Esophagus muscularis mucosa (tissue), 4 donors: ENCODE measurements at places on chromosomes 13 and 19. TPM values are rescaled to one million over a fixed set of nuclear protein-coding genes. Genes with fewer than 3 reads are reported as not detected.

The ZNF548 gene
- 20.2 TPM for total RNA-seq

- H3K27me3 ChIP-seq, result peaks cover 37% of the 10 kb centered on the region
- no peak within 1 kb of the TSS for H3K4me3 ChIP-seq
- no peak for DNase-seq
- no peak within 1 kb of the TSS for H3K27ac ChIP-seq
Measured at GRCh38 chr19:56642711-56643459, at the start of gene SMIM17. Gene SMIM17, plus strand, starts transcription at chr19:56643159. Its CDS starts 2,509 bp downstream, at chr19:56645668.

The KLHL26 gene
- 9.4 TPM for total RNA-seq

GRCh38 chr19:7850945-7851622 is 21.1 kb downstream of the EVI5L start:
- H3K4me3 ChIP-seq, result no peak overlapping the region
- peaks cover 18% of the 10 kb centered on the region for H3K27me3 ChIP-seq
- DNase-seq, result no peak
- no peaks in the 10 kb centered on the region for H3K36me3 ChIP-seq
- peaks cover 11% of the 10 kb centered on the region for H3K4me1 ChIP-seq
- H3K27ac ChIP-seq, result no peak overlapping the region

DNA sequence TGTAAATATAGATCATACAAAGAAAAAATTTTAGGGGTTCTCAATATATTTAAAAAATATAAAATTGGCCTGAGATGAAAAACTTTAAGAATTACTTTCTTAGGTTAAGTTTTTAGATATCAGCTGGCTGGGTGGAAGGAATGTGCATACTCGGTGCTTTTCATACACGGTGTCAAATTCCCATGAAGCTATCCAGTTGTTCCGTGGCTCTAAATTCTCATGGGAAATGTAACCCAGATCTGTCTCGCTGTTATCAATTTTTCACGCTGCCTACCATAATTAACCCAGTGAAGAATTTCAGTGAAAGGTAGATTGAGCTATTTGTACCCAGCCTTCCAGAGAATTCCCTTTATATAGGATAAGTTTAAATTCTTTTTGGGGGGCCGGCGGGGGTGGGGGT is 11.6 kb upstream of the ZNF835 start:
- no peak overlapping the region for H3K4me3 ChIP-seq
- no peaks in the 10 kb centered on the region for H3K27me3 ChIP-seq
- H3K4me1 ChIP-seq, result no peaks in the 10 kb centered on the region
- H3K36me3 ChIP-seq, result no peaks in the 10 kb centered on the region

DNA sequence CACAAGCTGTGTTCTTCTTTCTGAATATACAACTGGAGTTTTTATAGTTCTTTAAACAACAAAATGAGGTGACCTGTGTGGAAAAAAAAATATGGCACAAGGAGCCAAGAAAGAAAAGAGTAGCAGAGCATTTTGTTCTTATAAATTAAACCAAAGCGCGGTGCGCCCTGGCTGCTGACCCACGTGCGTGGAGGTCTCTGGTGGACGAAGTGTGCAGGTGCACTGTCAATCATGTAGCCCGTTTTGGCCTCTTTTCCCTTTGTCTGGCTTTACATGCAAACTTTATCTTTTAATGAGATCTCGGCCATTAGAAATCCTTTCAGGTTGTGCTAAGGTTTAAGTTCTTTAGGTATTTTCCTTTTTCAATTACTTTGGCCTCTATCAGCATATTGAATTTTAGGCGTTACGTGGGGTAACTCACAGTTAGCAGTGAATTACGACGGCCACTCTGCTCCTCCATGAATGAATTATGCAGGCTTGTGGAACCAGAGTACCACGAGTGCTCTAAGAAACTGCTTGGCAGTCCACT is 443.9 kb upstream of the SLC10A2 start:
- H3K4me3 ChIP-seq, result no peak overlapping the region
- no peaks in the 10 kb centered on the region for H3K36me3 ChIP-seq

The BLOC1S3 gene
- total RNA-seq, result 10.6 TPM

The TEX26 gene
- 0.97 TPM for total RNA-seq

GRCh38 chr19:14496029-14496833 is at the start of gene GIPC1:
Gene GIPC1, minus strand, starts transcription at chr19:14496127. Its CDS starts 13,151 bp downstream, at chr19:14482976.
- DNase-seq, result peak; percentile 99
- peaks cover 14% of the 10 kb centered on the region for H3K36me3 ChIP-seq
- peak within 1 kb of the TSS; percentile 84 for H3K4me3 ChIP-seq
- H3K27ac ChIP-seq, result peak within 1 kb of the TSS; percentile 84

DNA sequence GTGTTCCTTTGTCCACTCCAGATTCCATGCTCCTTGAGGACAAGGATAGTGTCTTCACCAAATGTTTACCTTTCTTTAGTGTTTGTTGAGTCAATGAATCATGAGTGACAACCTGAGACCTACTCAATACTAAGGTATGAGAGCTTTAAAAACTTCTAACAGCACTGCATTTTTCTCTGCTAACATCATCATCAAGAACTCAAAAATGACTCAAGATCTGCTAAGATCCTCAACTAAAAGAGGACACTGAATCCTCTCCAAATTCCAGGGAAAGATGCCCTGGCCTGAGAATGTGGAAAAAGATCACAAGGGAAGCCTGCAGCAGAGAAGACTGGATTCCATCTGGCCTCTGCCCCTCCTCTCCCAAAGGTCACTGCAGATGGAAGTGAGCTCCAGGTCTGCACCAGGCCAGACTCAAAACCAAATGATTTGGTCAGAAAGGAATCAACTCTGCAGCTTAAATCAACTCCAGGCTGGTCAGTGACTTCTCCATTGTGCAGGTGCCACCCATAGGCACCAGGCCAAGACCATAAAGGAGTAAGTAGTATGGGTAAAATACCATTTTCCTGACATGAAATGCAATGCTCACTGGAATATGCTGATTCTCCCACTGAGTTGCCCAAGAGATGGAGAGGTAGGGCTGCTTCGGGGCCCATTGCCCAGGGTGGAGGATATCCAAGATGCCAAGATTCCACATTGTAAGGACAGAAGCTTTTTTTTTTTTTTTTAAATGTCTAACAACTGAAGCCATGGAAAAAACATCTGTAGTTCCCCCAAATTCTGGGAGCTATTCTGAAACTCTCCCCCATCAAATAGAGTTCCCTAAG is 89.5 kb upstream of the DOCK9 start:
- no peaks in the 10 kb centered on the region for H3K27me3 ChIP-seq
- H3K4me1 ChIP-seq, result peaks cover 87% of the 10 kb centered on the region
- H3K36me3 ChIP-seq, result no peaks in the 10 kb centered on the region

DNA sequence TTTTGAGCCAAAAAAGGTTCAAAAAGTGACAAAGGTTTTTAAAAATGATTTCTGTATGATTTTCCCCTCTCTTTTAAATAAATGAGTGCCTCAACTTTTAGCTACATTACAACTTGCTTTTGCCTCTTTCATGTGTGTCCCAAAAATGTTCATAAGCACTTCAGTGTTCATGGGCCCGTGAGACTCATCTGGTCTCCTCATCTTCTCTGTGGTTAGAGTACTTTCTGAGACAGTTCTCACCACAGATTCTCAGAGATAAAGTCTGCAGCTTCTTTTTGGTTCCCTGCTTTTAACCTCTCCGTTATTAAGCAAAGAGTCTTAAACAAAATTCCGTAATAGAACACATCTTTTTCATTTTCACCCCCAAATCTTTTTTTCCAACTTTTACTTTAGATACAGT is 156.9 kb downstream of the DLEU7 start:
- no peaks in the 10 kb centered on the region for H3K36me3 ChIP-seq
- peaks cover 19% of the 10 kb centered on the region for H3K4me1 ChIP-seq
- H3K27ac ChIP-seq, result no peak overlapping the region

GRCh38 chr19:19475849-19476828 is 39.2 kb downstream of the TSSK6 start:
- DNase-seq, result no peak
- H3K27me3 ChIP-seq, result no peaks in the 10 kb centered on the region
- H3K4me1 ChIP-seq, result peaks cover 32% of the 10 kb centered on the region
- no peak overlapping the region for H3K27ac ChIP-seq

- no peak overlapping the region for H3K4me3 ChIP-seq
- peaks cover 3% of the 10 kb centered on the region for H3K4me1 ChIP-seq
- H3K27me3 ChIP-seq, result no peaks in the 10 kb centered on the region
- DNase-seq, result no peak
- H3K36me3 ChIP-seq, result no peaks in the 10 kb centered on the region
- H3K27ac ChIP-seq, result no peak overlapping the region
Measured at GRCh38 chr13:30169442-30169841, 137.9 kb downstream of the KATNAL1 start.

The OR7A10 gene
- not detected for total RNA-seq

DNA sequence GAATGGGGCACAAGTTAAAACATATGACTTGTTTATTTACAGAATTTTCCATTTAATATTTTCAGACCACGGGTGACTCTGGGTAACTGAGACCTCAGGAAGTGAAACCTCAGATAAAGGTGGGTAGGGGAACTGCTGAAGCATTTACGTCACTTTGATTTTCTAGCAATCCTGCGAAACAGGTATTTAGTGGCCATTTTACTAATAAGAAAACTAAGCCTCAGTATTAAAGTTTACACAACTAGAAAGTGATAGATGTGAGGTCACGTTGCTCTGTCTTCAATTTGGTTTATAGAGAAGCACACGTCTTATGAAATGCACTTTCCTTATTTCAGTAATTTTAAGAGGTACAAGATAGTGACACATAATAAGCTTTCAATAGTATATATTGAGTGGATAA is 402.8 kb downstream of the FGF9 start:
- no peaks in the 10 kb centered on the region for H3K27me3 ChIP-seq
- H3K27ac ChIP-seq, result no peak overlapping the region
- no peaks in the 10 kb centered on the region for H3K4me1 ChIP-seq
- H3K4me3 ChIP-seq, result no peak overlapping the region
- DNase-seq, result no peak

GRCh38 chr19:12708641-12709040 is 12.2 kb upstream of the FBXW9 start:
- no peaks in the 10 kb centered on the region for H3K27me3 ChIP-seq
- H3K4me1 ChIP-seq, result no peaks in the 10 kb centered on the region
- H3K27ac ChIP-seq, result no peak overlapping the region
- no peak overlapping the region for H3K4me3 ChIP-seq
- H3K36me3 ChIP-seq, result peaks cover 96% of the 10 kb centered on the region
- DNase-seq, result no peak

GRCh38 chr19:47691782-47692181 is 21.4 kb upstream of the EHD2 start:
- no peaks in the 10 kb centered on the region for H3K4me1 ChIP-seq
- peaks cover 60% of the 10 kb centered on the region for H3K36me3 ChIP-seq
- no peak overlapping the region for H3K4me3 ChIP-seq

DNA sequence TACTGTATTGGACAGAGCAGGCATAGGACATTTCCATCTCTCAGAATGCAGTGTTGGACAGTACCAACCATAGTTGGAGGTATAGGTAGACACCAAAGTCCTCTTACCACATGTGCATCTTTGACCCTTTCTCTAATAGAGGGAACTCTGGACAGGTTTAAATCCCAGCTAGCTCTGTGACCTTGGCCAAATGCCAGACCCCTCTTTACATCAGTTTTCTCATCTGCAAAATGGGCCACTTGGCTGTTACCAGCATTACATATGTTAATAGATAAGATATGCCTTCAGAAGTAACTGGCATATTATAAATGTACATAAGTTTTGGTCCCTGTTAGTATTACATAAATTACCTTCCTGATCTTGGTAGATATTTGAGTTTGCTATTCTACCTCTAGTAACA is 54.3 kb downstream of the CDK8 start:
- peaks cover 12% of the 10 kb centered on the region for H3K4me1 ChIP-seq
- H3K36me3 ChIP-seq, result no peaks in the 10 kb centered on the region
- DNase-seq, result no peak
- no peak overlapping the region for H3K4me3 ChIP-seq

- H3K4me3 ChIP-seq, result no peak overlapping the region
- H3K27ac ChIP-seq, result no peak overlapping the region
- no peak for DNase-seq
- no peaks in the 10 kb centered on the region for H3K36me3 ChIP-seq
- no peaks in the 10 kb centered on the region for H3K4me1 ChIP-seq
Measured at GRCh38 chr19:51740356-51740755, 11.3 kb downstream of the FPR1 start.

- H3K4me3 ChIP-seq, result no peak overlapping the region
- no peaks in the 10 kb centered on the region for H3K4me1 ChIP-seq
- no peaks in the 10 kb centered on the region for H3K27me3 ChIP-seq
- no peak for DNase-seq
- H3K27ac ChIP-seq, result no peak overlapping the region
- no peaks in the 10 kb centered on the region for H3K36me3 ChIP-seq
Measured at GRCh38 chr13:102169471-102170015, 232.3 kb downstream of the FGF14 start.

- H3K4me1 ChIP-seq, result peaks cover 72% of the 10 kb centered on the region
- no peak overlapping the region for H3K27ac ChIP-seq
- H3K36me3 ChIP-seq, result peaks cover 29% of the 10 kb centered on the region
Measured at GRCh38 chr13:106555631-106556328, 12.2 kb downstream of the ARGLU1 start.

- H3K4me1 ChIP-seq, result no peaks in the 10 kb centered on the region
- H3K27ac ChIP-seq, result no peak overlapping the region
- DNase-seq, result no peak
- H3K4me3 ChIP-seq, result no peak overlapping the region
Measured at GRCh38 chr19:1699998-1700732, 47.8 kb upstream of the TCF3 start.

- H3K4me1 ChIP-seq, result no peaks in the 10 kb centered on the region
- DNase-seq, result no peak
- H3K27me3 ChIP-seq, result peaks cover 25% of the 10 kb centered on the region
- no peaks in the 10 kb centered on the region for H3K36me3 ChIP-seq
- no peak overlapping the region for H3K27ac ChIP-seq
Measured at GRCh38 chr19:30293051-30293785, 79.0 kb upstream of the ZNF536 start.

DNA sequence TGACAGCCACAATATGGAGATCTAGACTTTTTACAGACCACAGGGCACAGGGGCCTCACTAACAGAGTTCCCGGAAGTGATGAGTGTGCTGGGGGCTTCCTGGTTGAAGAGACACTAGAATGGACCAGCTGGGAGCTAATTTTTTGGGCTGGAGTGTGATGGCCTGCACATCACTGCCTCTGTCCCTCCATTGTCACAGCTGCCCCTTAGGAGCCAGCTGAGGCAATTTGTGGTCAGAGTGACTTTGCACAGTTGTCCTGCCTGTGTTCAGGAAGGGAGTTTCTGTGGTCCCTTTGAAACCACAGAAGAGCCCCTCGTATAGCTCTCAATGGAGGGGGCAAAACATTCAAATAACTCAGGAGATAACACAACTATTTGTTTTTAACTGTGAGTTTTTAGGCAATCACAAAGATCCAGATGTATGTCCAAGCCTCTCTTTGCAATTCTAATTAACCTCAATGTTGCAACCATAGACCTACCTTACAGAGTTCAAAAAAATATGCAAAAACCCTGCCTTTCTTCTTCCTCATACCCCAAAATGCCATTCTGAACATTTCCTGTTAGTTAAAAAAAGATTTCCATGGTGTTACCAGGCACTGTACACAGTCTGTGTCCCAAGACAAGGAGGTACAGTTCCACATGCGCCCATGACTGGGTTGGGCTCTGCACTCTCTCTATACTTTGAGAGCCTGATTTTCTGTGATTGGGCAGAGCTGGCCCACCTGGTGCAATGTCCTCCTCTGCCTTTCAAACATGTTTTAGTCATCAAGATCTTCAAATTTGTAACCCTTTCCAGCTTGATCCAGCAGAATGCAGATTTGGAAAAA is 2.4 kb downstream of the ALOX5AP start:
- no peak for DNase-seq
- H3K36me3 ChIP-seq, result no peaks in the 10 kb centered on the region
- H3K27ac ChIP-seq, result peak overlapping the region; percentile 11
- H3K4me3 ChIP-seq, result peak overlapping the region; percentile 13

The TEAD2 gene
- total RNA-seq, result 73.2 TPM
